Thoracic aorta (tissue), 2 donors: ENCODE measurements at places on chromosomes 7 and 10.

GRCh38 chr7:112929421-112929820 lies 139.2 kb upstream of the TMEM168 start:
- no peak for DNase-seq
- no peak overlapping the region for H3K4me3 ChIP-seq
- no peak overlapping the region for H3K27ac ChIP-seq
- H3K4me1 ChIP-seq = no peaks in the 10 kb centered on the region
- H3K27me3 ChIP-seq = no peaks in the 10 kb centered on the region

DNA sequence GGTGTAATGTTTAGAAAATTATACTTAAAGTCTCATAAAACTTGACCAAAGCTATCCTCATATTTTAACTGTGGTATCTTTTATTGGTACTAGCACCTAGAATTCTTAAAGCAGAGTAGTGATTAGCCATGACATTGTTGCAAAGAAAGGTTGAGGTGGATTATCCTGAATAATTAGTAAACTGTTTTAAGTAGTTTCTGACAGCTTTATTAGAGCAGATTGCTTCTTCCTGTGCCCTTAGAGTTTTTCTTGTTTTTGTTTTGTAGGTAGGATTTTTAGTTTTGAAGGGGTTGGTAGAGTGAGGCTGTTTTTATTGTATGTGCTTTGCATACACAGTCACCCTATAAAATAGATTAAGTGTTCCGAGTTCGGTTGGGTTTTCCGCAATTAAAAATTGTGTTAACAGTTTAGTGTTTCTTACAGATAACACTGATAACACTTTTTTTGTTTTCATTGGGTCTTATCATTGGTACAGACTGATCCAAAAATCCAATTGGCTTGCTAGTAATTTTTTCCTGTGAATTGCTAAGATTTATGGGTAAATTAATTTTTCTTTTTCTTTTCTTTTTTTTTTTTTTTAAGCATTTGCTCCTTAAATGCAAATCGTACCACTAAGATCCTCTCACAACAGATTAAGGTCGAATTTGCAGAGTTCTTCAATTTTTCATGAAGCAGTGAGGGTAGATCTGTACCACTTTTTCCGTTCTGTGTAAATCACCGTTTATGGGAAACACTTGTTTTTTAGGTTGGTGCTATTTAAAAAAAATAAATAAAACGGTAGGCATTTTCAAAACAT lies 2.1 kb upstream of the PBLD start:
- H3K27me3 ChIP-seq = no peaks in the 10 kb centered on the region
- H3K4me1 ChIP-seq = peaks cover 48% of the 10 kb centered on the region
- H3K4me3 ChIP-seq = peak overlapping the region; percentile 79
- DNase-seq = no peak

DNA sequence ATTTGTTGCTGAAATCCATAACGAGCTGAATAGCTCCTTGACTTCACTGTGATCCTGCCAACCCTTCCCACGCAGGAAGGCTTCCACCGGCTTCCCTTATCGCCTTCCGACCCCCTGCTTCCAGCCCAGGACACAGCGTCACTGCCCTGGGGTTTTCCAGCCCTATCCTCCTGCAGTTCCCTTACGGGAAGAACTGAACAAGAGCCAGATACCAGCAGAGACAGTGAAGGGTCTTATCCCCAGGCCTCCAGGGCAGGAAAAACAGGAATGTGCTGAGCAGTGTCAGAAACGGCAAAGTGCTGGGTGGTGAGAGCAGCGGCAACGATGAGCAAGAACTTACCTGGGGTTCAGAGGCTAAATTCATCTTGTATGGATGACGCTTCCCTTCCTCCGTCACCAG lies 22.4 kb downstream of the PDLIM1 start:
- H3K27ac ChIP-seq = peak overlapping the region; percentile 86
- no peak for DNase-seq
- H3K36me3 ChIP-seq = peaks cover 17% of the 10 kb centered on the region
- no peaks in the 10 kb centered on the region for H3K27me3 ChIP-seq

GRCh38 chr7:48245751-48246472 lies 74.7 kb downstream of the ABCA13 start:
- peaks cover 5% of the 10 kb centered on the region for H3K4me1 ChIP-seq
- no peaks in the 10 kb centered on the region for H3K27me3 ChIP-seq
- no peaks in the 10 kb centered on the region for H3K36me3 ChIP-seq
- no peak overlapping the region for H3K27ac ChIP-seq

DNA sequence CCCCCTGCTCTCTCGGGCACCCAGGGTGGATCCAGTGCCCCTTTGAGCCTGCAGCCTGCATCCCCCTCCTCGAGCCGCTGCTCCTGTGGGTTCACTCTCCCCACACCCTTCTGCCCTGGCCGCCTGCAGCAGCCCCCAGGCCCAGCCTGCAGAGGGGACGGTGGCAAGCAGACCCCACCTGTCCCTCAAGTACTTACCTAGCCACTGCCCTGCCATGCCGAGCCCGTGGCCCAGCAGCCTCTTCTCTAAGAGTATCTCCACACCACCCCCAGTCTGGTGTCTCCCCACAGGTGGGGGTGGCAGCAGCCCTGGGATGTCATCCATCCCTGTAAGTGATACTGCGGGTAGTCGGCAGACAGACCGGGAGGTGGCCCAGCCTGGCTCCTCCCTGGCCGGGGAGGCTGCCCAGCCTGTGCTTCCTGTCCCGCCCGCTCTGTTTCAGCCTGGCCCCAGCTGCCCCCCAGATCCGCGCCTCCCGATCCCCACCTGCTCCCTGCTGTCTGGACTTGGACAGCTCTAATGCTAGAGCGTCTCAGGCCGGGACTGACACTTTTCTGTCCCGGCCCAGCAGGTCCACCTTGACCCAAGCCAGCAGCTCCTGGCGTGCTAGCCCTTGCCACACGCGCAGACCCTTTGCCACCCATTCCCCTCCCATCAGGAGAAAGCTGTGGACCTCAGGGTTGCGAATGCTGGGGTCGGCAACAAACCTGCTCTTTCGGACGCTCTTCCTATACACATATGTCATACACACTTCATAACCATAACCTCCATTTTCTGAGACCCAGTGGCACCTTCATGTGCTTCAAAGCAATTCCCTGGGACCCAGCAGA lies 25.0 kb downstream of the YKT6 start:
- no peaks in the 10 kb centered on the region for H3K27me3 ChIP-seq
- no peak for DNase-seq
- no peak overlapping the region for H3K27ac ChIP-seq
- H3K4me1 ChIP-seq = no peaks in the 10 kb centered on the region
- no peak overlapping the region for H3K4me3 ChIP-seq

GRCh38 chr10:60236869-60237524 lies 152.7 kb downstream of the ANK3 start:
- no peak overlapping the region for H3K4me3 ChIP-seq
- no peaks in the 10 kb centered on the region for H3K36me3 ChIP-seq
- DNase-seq = no peak
- H3K4me1 ChIP-seq = peaks cover 13% of the 10 kb centered on the region
- H3K27me3 ChIP-seq = no peaks in the 10 kb centered on the region

GRCh38 chr7:69651101-69651590 lies 52.9 kb downstream of the AUTS2 start:
- peaks cover 8% of the 10 kb centered on the region for H3K4me1 ChIP-seq
- no peaks in the 10 kb centered on the region for H3K36me3 ChIP-seq
- H3K27me3 ChIP-seq = no peaks in the 10 kb centered on the region
- DNase-seq = no peak
- no peak overlapping the region for H3K4me3 ChIP-seq

- H3K27me3 ChIP-seq = no peaks in the 10 kb centered on the region
- no peak overlapping the region for H3K27ac ChIP-seq
- no peak for DNase-seq
- H3K4me1 ChIP-seq = no peaks in the 10 kb centered on the region
- H3K4me3 ChIP-seq = no peak overlapping the region
These were observed 57.6 kb upstream of the MDFIC start for GRCh38 chr7:114864278-114864677.

- DNase-seq = no peak
- no peak overlapping the region for H3K27ac ChIP-seq
- no peaks in the 10 kb centered on the region for H3K27me3 ChIP-seq
- H3K4me3 ChIP-seq = no peak overlapping the region
- no peaks in the 10 kb centered on the region for H3K36me3 ChIP-seq
- H3K4me1 ChIP-seq = peaks cover 6% of the 10 kb centered on the region
These were observed 232.5 kb upstream of the FZD1 start for GRCh38 chr7:91031757-91032156.

- H3K27ac ChIP-seq = no peak overlapping the region
- no peaks in the 10 kb centered on the region for H3K4me1 ChIP-seq
- no peaks in the 10 kb centered on the region for H3K27me3 ChIP-seq
- DNase-seq = no peak
These were observed 32.8 kb downstream of the NUDT5 start for GRCh38 chr10:12162927-12163326.

DNA sequence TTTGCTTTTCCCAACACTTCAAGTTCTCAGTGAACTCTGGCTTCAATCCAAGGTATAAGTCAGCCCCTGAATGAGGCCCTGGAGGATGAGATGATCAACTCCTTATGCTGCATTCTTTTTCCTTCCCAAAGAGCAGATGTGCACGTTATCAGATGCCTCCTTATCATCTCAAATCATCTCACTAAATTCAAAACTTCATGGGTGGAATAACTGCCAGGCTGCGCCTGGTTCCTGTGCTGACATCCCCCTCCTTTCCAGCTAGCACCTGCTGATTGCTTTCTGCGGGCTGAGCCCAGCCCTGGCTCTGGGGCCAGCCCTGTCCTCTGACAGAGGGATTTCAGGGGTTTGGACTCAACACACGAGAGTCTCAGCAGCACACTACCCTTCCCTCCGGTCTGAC lies 44.9 kb downstream of the TLL2 start:
- H3K36me3 ChIP-seq = no peaks in the 10 kb centered on the region
- DNase-seq = no peak
- no peaks in the 10 kb centered on the region for H3K27me3 ChIP-seq
- no peak overlapping the region for H3K27ac ChIP-seq
- no peaks in the 10 kb centered on the region for H3K4me1 ChIP-seq

- DNase-seq = no peak
- H3K36me3 ChIP-seq = no peaks in the 10 kb centered on the region
- peaks cover 13% of the 10 kb centered on the region for H3K4me1 ChIP-seq
These were observed 57.1 kb upstream of the RHOBTB1 start for GRCh38 chr10:61000769-61001730.

- H3K4me1 ChIP-seq = no peaks in the 10 kb centered on the region
- H3K4me3 ChIP-seq = no peak overlapping the region
- no peaks in the 10 kb centered on the region for H3K27me3 ChIP-seq
- H3K36me3 ChIP-seq = no peaks in the 10 kb centered on the region
- no peak for DNase-seq
These were observed 7.5 kb upstream of the FGFR2 start for GRCh38 chr10:121605708-121606107.

DNA sequence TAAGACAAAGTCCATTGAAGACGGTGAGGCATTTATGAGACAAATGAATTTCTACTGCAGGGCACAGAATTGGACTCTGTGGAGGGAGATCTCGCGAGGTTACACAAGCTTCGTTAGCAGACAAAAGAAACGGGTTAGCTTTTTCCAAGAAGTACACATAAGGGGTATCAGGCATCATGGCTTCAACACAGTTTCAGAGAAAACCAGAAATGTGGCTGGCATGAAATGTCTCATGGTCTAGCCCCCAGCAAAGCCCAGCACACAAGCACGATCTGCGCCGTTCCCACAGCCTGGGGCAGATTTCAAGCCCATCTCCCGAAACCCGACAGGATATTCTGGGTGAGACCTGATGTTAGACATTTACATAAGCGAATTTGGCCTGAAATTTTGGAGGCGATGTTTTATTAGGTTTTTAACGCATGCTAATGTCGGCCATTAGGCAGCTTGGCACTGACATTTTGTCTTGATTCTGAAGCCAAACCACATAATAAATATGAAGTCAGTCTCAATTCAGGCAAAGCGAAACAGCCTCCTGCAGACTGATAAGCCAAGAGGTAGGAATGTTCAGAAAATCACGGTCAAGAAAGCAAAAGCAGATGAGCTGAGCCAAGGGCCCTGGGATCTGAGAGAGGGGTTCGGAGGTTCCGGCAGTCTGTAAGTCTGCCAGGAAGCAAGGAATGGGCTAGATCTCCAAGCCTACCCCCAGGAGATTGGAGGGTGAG lies 240.5 kb downstream of the PRPF18 start:
- no peaks in the 10 kb centered on the region for H3K27me3 ChIP-seq
- no peaks in the 10 kb centered on the region for H3K36me3 ChIP-seq
- no peak for DNase-seq
- peak overlapping the region; percentile 71 for H3K4me3 ChIP-seq
- H3K4me1 ChIP-seq = peaks cover 4% of the 10 kb centered on the region
- H3K27ac ChIP-seq = peak overlapping the region; percentile 59

GRCh38 chr7:41328544-41328943 lies 374.3 kb downstream of the INHBA start:
- no peak overlapping the region for H3K4me3 ChIP-seq
- no peak for DNase-seq
- no peaks in the 10 kb centered on the region for H3K4me1 ChIP-seq

- H3K4me1 ChIP-seq = no peaks in the 10 kb centered on the region
- DNase-seq = no peak
- H3K27ac ChIP-seq = no peak overlapping the region
- no peaks in the 10 kb centered on the region for H3K36me3 ChIP-seq
These were observed 113.6 kb upstream of the RET start for GRCh38 chr10:42963312-42963711.

GRCh38 chr7:32869716-32870115 lies 21.8 kb downstream of the KBTBD2 start:
- no peaks in the 10 kb centered on the region for H3K27me3 ChIP-seq
- no peak for DNase-seq
- H3K4me3 ChIP-seq = no peak overlapping the region
